T-helper 1 cell (primary cell): ENCODE measurements at places on chromosomes 11 and 22.

DNA sequence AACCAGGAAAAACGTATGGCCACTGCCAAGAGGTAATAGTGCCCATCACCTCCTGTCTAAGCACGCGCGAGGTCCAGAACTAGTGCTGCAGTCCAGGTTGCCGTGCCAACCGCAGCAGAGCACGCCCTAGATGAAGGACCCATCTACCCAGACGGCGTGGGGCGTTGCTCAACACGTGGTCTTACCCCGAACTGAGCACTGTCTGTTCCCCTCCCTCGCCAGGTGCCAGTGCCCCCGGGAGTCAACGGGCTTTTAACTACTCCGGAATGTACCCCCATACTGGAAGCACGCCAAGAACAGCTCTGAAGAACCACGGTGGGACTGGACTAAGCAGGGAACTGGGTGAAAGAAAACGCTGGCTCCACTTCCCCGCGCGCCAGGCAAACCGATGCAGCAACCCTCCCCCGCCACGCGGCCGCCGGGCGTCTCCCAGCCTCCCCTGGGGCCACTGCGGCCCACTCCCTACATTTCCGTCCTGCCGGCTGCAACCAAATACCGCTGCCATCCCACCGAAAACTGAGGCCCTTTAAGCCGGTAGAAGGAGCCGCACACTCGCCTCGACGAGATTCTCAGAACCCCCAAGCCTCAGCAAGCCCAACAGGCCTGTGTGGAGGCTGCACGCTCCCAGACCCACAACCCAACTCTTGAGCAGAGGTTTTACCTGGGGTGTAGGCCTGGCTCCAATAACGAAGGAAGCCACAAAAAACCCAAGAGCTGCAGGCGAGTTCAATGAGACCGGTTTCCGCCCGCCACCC is at the start of gene HSPA8:
HSPA8 (minus strand) TSS at position 734 of the 755 bp plus-strand sequence. CDS start 812 bp downstream, outside the sequence.
- DNase-seq, result peak; percentile 70

DNA sequence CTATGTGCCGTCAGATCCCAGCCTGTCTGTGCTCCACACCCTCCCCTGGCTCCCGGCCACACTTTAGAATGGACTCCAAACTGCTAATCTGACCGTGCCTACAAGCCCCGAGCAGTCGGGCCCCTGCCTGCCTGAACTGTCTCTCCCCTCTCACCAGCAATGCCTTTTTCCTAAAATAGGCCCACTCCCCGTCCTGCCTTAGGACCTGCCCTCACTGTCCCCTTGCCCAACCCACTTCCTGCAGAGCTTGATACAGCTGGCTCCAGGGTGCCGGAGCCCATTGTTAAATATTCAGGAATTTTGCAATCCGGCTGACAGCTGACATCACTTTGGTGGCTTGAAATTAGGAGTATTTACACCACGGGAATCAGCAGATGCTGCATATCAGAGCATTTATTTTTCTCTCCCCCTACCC is 21.4 kb downstream of the MN1 start:
- DNase-seq, result no peak

- DNase-seq, result no peak
Observed at GRCh38 chr11:17405232-17406005, 17.0 kb upstream of the KCNJ11 start.

DNA sequence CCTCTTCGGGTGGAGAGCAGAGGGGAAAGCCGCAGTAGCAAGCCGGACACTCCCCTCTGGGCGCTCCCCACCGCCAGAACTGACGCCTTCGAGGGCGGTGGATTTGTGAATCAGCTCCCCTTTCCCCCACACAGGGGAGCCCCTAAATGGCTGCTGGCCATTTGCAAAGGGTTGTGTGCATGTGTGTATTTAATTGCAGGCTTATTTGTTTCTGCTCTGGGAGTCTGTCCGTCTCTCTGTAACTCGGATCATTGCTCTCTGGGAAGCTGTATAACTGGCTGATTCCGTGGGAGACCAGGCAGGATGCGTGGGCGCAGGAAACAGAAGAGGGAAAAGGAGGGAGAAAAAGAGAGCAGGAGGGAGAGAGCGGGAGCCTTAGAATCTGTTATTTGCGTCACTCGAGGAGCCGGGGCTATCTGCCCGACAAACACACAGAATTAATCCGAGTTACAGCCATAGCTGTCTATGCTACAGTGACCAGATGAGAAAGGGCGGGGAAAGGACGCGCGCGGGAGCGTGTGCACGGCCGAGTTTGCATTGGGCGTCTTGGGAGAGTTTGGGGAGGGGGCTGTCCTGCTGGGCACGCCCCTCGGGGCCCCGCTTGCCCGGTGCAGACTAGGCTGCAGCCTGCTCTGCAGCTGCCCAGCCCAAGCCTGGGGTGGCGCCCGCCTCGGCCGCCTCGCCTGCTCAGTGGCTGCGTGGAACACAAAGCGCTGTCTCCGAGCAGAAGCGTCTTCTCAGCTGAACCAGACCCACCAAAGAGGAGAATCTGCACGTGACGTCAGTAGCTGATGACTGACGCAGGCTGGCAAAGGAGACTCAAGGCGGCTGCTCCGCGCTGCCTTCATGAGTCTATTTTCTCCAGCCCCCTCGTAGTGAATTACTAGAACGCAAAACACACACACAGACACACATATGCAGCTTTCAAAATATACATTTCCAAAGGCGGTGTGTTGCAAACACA is 105.3 kb upstream of the HSD17B12 start:
- no peak for DNase-seq

DNA sequence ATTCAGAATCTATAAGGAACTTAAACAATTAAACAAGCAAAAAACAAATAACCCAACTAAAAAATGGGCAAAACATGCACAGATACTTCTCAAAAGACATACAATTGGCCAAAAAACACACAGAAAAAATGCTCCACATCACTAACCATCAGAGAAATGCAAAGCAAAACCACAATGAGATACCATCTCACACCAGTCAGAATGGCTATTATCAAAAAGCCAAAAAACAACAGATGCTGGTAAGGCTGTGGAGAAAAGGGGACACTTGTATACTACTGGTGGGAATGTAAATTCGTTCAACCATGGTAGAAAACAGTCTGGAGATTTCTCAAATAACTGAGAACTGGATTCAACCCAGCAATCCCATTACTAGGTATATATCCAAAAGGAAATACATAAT is 24.8 kb downstream of the ENTHD1 start:
- DNase-seq, result no peak

GRCh38 chr11:130937051-130937450 is 20.8 kb upstream of the SNX19 start:
- no peak for DNase-seq

DNA sequence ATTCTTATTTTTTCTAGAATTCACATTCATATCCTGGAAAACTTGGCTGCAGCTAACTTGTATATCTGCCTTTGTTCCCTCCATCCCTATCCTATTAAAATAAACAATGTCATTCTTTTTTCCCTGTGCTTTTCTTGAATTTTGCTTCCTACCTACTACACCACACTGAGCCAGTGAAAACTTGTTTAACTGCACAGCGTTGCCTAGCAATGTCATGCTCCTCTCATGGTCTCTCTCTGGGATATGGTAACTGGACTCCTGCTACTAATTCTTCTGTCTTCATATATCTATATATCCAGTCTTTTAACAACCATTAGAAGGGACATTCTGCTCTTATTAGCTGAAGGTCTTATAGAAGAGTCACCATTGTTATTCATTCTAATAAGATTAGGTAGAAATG is 434.4 kb downstream of the METTL15 start:
- no peak for DNase-seq

DNA sequence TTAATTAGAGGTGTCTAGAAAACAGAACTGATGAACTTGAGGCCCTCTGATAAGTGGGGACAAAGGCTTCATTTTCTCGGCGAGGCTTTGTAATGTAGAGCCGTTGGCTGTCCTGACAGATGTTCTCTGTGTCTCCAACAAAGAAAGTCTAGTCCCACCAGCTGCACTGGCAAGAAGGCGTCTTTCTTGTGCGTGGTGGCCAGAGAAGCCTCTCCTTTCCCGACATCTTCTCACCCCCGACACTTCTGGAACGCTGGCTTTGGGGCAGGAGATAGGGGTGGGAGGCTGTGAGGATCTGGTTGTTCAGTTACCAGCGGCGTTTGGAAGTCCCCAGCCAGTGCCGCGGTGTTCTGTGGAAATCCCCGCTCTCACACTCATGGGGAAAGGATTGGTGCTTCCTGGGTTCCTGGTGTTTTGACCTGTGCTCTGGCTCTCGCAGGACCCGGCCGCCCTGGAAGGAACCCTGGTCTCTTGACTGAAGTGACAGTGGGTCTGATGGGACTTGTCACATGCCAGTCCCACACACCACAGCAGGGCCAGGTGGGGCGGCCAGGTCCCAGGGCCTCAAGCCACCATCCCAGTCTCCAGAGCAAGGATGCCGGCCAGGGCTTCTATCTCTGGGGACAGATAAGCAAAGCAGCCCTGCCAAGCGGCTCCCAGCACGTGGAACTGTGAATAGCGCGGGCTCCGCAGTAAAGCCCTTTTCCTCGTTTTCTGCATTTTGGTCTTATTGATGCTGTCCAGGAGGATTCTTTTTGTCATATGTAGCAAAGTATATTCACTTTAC is 23.2 kb downstream of the FADS2 start:
- no peak for DNase-seq
